Small intestine (tissue), 16 donors: ENCODE measurements at places on chromosomes 7 and 10.

GRCh38 chr10:102113956-102114857 lies 6.0 kb downstream of the LDB1 start:
- peak; percentile 54 for DNase-seq

DNA sequence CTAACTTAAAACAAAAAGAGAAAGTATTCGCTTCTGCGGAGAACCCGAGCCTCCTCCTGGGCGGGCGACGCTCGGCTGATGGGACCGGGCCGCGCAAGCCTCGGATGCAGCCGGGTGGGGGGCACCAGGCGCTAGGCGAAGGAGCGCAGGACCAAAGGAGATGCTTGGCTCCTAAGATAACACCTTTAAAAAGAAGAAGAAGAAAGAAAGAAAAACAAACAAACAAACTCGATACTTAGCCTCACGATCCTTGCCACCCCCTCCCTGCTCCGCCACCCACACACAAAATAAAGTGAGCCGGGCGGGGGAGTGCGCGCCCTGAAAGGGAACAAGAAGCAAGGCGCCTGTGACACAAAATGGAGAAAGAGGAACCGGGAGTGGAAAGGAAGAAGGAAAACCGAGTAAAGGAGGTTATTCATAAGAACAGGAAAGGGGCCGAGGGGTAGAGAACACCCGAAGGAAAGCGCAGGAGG lies 34.0 kb upstream of the EBLN1 start:
- peak; percentile 61 for DNase-seq

- peak; percentile 86 for DNase-seq
These were observed 43.7 kb upstream of the BPGM start for GRCh38 chr7:134602881-134603451.

DNA sequence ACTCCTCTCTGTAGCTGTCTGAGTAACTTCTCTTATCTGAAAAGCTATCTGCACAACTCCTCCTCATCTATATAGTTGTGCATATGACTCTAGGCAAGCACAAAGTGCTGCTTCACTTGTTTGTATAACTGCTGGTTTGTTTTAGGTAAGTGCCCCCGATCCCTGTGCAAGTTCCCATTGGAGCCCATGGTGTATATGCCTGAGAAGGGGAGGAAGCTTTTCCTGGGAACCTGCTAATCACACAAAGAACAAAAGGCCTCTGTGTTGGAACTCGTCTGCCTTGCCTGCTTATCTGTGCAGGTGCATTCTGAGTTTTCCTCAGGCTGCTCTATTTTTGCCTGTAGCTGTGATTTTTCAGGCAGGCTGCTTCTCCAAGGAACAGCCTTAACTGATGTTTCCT lies 23.2 kb upstream of the PHF14 start:
- DNase-seq, result no peak
